ENCODE measurements at places on chromosomes 4 and X. TPM values are rescaled to one million over a fixed set of nuclear protein-coding genes. Genes with fewer than 3 reads are reported as not detected.

The MTTP gene
- total RNA-seq, result 54.4 TPM

The USP17L5 gene
- total RNA-seq, result not detected

The PAK3 gene
- 10.8 TPM for total RNA-seq

The FATE1 gene
- total RNA-seq, result 0.29 TPM

The BMPR1B gene
- 9.3 TPM for total RNA-seq

The SPIN3 gene
- 16.0 TPM for total RNA-seq

GRCh38 chrX:56564164-56564885 is 898 bp downstream of the UBQLN2 start:
- DNase-seq, result no peak
- peaks cover 7% of the 10 kb centered on the region for H3K4me1 ChIP-seq
- H3K27ac ChIP-seq, result peak overlapping the region; percentile 95
- peak overlapping the region; percentile 90 for H3K4me3 ChIP-seq
- no peaks in the 10 kb centered on the region for H3K27me3 ChIP-seq
- no peaks in the 10 kb centered on the region for H3K36me3 ChIP-seq

- H3K4me1 ChIP-seq, result no peaks in the 10 kb centered on the region
- H3K4me3 ChIP-seq, result no peak overlapping the region
- peaks cover 8% of the 10 kb centered on the region for H3K27me3 ChIP-seq
Observed at GRCh38 chrX:13934731-13935130, 95.0 kb downstream of the GEMIN8 start.

DNA sequence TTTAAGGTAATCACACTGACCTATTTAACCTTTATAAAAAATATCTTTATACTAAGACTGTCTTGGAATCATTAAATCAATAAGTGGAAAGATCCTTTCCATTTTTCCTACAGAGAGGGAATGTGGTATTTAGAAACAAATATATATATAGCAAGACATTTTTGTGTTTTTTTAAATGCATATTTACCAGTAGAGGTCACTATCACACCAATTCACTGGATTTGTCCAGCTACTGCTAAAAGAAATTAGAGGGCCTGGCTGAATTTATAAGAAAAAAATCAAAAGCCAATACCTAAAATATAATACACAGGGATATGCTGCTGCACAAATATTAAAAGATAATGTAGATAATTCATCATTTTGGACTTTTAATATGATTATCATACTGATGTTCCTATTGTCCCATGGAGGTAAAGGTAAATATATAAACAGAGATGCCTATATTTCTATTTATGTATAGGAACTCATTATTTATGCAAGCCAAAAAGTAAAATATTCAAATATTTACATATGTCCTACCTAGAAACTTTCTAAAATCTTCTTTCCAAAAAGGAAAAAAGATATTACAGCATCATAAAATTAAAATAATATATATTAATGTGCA is 69.5 kb downstream of the PDE5A start:
- H3K36me3 ChIP-seq, result peaks cover 11% of the 10 kb centered on the region
- no peak for DNase-seq
- no peaks in the 10 kb centered on the region for H3K27me3 ChIP-seq

- H3K27ac ChIP-seq, result no peak overlapping the region
- no peak for DNase-seq
- no peak overlapping the region for H3K4me3 ChIP-seq
- peaks cover 3% of the 10 kb centered on the region for H3K4me1 ChIP-seq
Observed at GRCh38 chrX:11336201-11336600, 43.0 kb downstream of the AMELX start.

GRCh38 chr4:107712236-107712635 is 7.8 kb downstream of the PAPSS1 start:
- no peak for DNase-seq
- no peak overlapping the region for H3K4me3 ChIP-seq
- peaks cover 47% of the 10 kb centered on the region for H3K36me3 ChIP-seq
- H3K4me1 ChIP-seq, result peaks cover 31% of the 10 kb centered on the region
- no peaks in the 10 kb centered on the region for H3K27me3 ChIP-seq

DNA sequence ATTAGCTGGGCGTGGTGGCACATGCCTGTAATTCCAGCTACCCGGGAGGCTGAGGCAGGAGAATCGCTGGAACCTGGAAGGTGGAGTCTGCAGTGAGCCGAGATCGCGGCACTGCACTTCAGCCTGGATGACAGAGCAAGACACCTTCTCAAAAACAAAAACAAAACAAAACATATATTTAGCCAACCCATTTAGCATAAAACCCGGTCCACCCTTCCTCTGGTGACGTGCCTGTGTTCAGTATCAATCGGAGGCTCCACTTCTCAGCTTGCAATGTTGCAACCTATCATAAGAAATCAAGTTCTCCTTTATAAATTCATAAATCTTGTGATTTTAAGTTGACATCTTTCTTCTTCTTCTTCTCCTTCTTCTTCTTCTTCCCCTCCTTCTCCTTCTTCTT is 73.9 kb downstream of the SLC34A2 start:
- no peak for DNase-seq
- no peak overlapping the region for H3K27ac ChIP-seq
- no peaks in the 10 kb centered on the region for H3K36me3 ChIP-seq
- no peak overlapping the region for H3K4me3 ChIP-seq
- H3K27me3 ChIP-seq, result no peaks in the 10 kb centered on the region

GRCh38 chr4:8164194-8164565 is 5.6 kb upstream of the ABLIM2 start:
- H3K4me1 ChIP-seq, result peaks cover 21% of the 10 kb centered on the region
- H3K27me3 ChIP-seq, result peaks cover 18% of the 10 kb centered on the region
- no peak overlapping the region for H3K27ac ChIP-seq
- H3K4me3 ChIP-seq, result no peak overlapping the region
- no peak for DNase-seq

GRCh38 chr4:161813389-161813788 is 350.4 kb downstream of the FSTL5 start:
- no peak overlapping the region for H3K27ac ChIP-seq
- no peaks in the 10 kb centered on the region for H3K4me1 ChIP-seq
- H3K27me3 ChIP-seq, result no peaks in the 10 kb centered on the region

GRCh38 chr4:16450724-16451123 is 224.5 kb upstream of the TAPT1 start:
- DNase-seq, result no peak
- peaks cover 7% of the 10 kb centered on the region for H3K4me1 ChIP-seq
- no peaks in the 10 kb centered on the region for H3K27me3 ChIP-seq
- no peaks in the 10 kb centered on the region for H3K36me3 ChIP-seq
- no peak overlapping the region for H3K4me3 ChIP-seq

- no peak overlapping the region for H3K4me3 ChIP-seq
- H3K27ac ChIP-seq, result no peak overlapping the region
- H3K4me1 ChIP-seq, result no peaks in the 10 kb centered on the region
- no peaks in the 10 kb centered on the region for H3K27me3 ChIP-seq
Observed at GRCh38 chrX:46433892-46434291, 111.3 kb downstream of the ZNF674 start.

DNA sequence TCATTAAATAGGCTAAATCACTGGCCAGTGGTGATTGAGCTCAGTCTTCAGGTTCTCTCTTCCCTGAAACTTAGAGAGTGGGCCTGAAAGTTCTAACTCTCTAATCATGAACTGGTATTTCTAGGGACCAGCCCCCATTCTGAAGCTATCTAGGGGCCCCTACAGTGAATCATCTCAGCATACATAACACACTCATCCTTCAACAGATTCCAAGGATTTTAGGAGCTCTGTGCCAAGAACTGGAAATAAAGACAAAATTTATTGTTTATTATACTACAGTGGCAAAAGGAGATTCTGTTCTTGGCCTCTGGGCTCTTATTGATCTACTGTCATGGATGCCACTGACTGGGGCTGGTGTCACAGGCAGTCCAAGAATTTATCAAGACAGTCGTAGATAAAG is 263.8 kb upstream of the IGFBP7 start:
- no peak overlapping the region for H3K27ac ChIP-seq
- H3K4me3 ChIP-seq, result no peak overlapping the region
- no peaks in the 10 kb centered on the region for H3K36me3 ChIP-seq

DNA sequence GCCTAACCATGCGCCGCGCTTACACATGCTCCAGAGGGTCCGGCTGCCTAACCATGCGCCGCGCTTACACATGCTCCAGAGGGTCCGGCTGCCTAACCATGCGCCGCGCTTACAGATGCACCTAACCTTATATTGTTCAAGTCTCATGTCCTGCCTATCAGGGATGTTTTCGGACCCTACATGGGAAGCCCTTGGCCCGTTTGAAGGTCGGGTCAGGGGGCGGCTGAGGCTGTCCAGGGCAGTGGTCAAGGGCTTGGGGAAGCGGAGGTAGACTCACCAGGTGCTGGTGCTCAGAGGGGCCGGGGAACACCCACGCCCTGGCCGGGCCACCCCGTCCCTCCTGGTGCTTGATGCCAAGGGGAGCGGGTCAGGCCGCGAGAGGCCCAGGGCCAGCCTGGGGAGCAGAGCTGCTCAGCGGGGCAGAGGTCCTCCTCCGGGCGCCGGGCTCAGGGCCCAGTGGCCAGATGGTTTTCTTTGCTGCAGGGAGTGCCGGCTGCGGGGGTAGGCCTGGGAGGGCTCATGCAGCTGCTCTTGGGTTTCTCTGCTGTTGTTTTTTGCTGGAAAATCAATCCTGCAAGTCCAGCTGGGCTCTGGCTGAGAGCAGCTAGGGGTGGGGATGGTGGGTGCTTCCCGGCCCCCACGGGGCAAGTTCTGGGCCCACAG is 35.4 kb upstream of the SPON2 start:
- H3K4me1 ChIP-seq, result peaks cover 10% of the 10 kb centered on the region
- H3K27me3 ChIP-seq, result no peaks in the 10 kb centered on the region
- H3K27ac ChIP-seq, result no peak overlapping the region
- no peaks in the 10 kb centered on the region for H3K36me3 ChIP-seq

- H3K27ac ChIP-seq, result peak overlapping the region; percentile 7
- no peak overlapping the region for H3K4me3 ChIP-seq
- H3K36me3 ChIP-seq, result no peaks in the 10 kb centered on the region
- DNase-seq, result no peak
- H3K27me3 ChIP-seq, result no peaks in the 10 kb centered on the region
Observed at GRCh38 chr4:125013891-125014290, 300.9 kb upstream of the FAT4 start.

- H3K36me3 ChIP-seq, result no peaks in the 10 kb centered on the region
- no peak overlapping the region for H3K4me3 ChIP-seq
- no peak for DNase-seq
- peaks cover 12% of the 10 kb centered on the region for H3K27me3 ChIP-seq
- H3K4me1 ChIP-seq, result no peaks in the 10 kb centered on the region
Observed at GRCh38 chrX:150907474-150907873, 9.0 kb upstream of the CD99L2 start.

All from type B pancreatic cell (in vitro differentiated cells).